Neural crest cell (in vitro differentiated cells): ENCODE measurements at places on chromosomes 13 and 19. TPM values are rescaled to one million over a fixed set of nuclear protein-coding genes. Genes with fewer than 3 reads are reported as not detected.

Gene SPIB
- total RNA-seq, result not detected in 2 replicates

Gene GRK1
- 0.77 and 1.5 TPM in 2 replicates for total RNA-seq

Gene LGALS7B
- not detected in 2 replicates for total RNA-seq

Gene GARIN5A
- 1.1 and 1.3 TPM in 2 replicates for total RNA-seq

Gene GZMM
- total RNA-seq, result not detected in 2 replicates

Gene SLC1A5
- total RNA-seq, result 131 TPM in 2 replicates

Gene PCDH17
- total RNA-seq, result 14.4 and 14.6 TPM in 2 replicates

Gene CERS1
- 27.7 and 29.8 TPM in 2 replicates for total RNA-seq

Gene IL27RA
- 4.8 and 5.0 TPM in 2 replicates for total RNA-seq

Gene DENND1C
- total RNA-seq, result not detected in 2 replicates

GRCh38 chr13:23725922-23726321, 155.7 kb downstream of the TNFRSF19 start:
- no peaks in the 10 kb centered on the region for H3K36me3 ChIP-seq
- no peaks in the 10 kb centered on the region for H3K27me3 ChIP-seq
- no peak for DNase-seq
- no peak overlapping the region for H3K4me3 ChIP-seq

DNA sequence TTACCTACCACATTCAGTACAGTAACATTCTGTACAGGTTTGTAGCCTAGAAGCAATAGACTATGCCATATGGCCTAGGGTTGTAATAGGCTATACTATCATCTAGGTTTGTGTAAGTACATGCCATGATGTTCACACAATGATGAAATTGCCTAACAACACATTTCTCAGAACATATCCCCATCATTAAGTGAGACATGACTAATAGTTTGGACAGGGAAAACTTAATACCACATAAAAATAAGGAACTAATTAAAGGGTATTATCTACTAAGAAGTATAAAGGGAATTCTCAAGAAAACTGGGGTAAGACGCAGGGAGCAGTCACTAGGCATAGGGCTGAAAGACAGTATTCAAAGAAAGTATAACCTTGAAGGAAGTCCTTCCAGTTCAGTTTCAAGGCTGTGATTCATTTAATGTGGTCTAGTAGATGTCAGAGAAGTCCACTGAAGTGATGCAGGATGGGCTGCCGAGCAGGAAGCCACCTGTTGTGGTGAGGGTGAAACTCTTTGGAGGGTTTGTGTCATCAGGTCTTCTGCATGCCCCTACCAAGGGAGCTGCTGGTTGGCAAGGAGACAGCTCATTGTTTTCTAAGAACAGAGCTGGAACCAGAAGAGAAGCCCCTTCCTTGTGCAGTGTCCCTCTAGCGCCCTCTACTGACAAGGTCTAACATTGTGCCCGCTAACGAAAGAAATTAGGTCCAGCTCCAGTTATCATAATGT, 122.9 kb downstream of the OLFM4 start:
- H3K4me1 ChIP-seq, result no peaks in the 10 kb centered on the region
- H3K27ac ChIP-seq, result no peak overlapping the region
- peak; percentile 64 for DNase-seq
- no peak overlapping the region for H3K4me3 ChIP-seq
- H3K27me3 ChIP-seq, result peaks cover 5% of the 10 kb centered on the region
- H3K36me3 ChIP-seq, result no peaks in the 10 kb centered on the region

- peaks cover 23% of the 10 kb centered on the region for H3K4me1 ChIP-seq
- H3K27me3 ChIP-seq, result peaks cover 9% of the 10 kb centered on the region
- H3K36me3 ChIP-seq, result peaks cover 34% of the 10 kb centered on the region
- no peak for DNase-seq
- H3K27ac ChIP-seq, result peak overlapping the region; percentile 27
- H3K4me3 ChIP-seq, result peak overlapping the region; percentile 80
These were observed 5.5 kb downstream of the EEF2 start for GRCh38 chr19:3979674-3980352.

- peak within 1 kb of the TSS; percentile 87 for H3K4me3 ChIP-seq
- no peak for DNase-seq
- no peaks in the 10 kb centered on the region for H3K36me3 ChIP-seq
These were observed at the start of gene FXYD5 for GRCh38 chr19:35154525-35155406. Gene FXYD5 (plus strand): TSS chr19:35154735. CDS start chr19:35155551, 816 bp downstream.

- H3K4me1 ChIP-seq, result no peaks in the 10 kb centered on the region
- no peaks in the 10 kb centered on the region for H3K27me3 ChIP-seq
- H3K27ac ChIP-seq, result no peak overlapping the region
- no peak for DNase-seq
- no peak overlapping the region for H3K4me3 ChIP-seq
These were observed 10.7 kb downstream of the HDGFL2 start for GRCh38 chr19:4482721-4483364.

GRCh38 chr13:43289470-43290255, 266.3 kb downstream of the DNAJC15 start:
- no peak overlapping the region for H3K4me3 ChIP-seq
- H3K36me3 ChIP-seq, result no peaks in the 10 kb centered on the region
- DNase-seq, result no peak
- peaks cover 5% of the 10 kb centered on the region for H3K4me1 ChIP-seq
- no peak overlapping the region for H3K27ac ChIP-seq

GRCh38 chr13:37375071-37375470, 223.5 kb downstream of the POSTN start:
- H3K4me1 ChIP-seq, result no peaks in the 10 kb centered on the region
- no peak overlapping the region for H3K4me3 ChIP-seq
- no peak for DNase-seq
- H3K27ac ChIP-seq, result no peak overlapping the region

- peaks cover 7% of the 10 kb centered on the region for H3K27me3 ChIP-seq
- no peaks in the 10 kb centered on the region for H3K4me1 ChIP-seq
- H3K4me3 ChIP-seq, result no peak overlapping the region
- DNase-seq, result no peak
These were observed 1.1 kb downstream of the FUT3 start for GRCh38 chr19:5850189-5850588.

- no peak overlapping the region for H3K4me3 ChIP-seq
- H3K27ac ChIP-seq, result no peak overlapping the region
- peaks cover 52% of the 10 kb centered on the region for H3K4me1 ChIP-seq
- peaks cover 2% of the 10 kb centered on the region for H3K36me3 ChIP-seq
- DNase-seq, result no peak
These were observed 217.3 kb downstream of the LHFPL6 start for GRCh38 chr13:39385621-39386231.

- H3K4me1 ChIP-seq, result peaks cover 9% of the 10 kb centered on the region
- H3K27ac ChIP-seq, result no peak overlapping the region
- H3K27me3 ChIP-seq, result peaks cover 2% of the 10 kb centered on the region
- H3K36me3 ChIP-seq, result no peaks in the 10 kb centered on the region
- no peak for DNase-seq
- no peak overlapping the region for H3K4me3 ChIP-seq
These were observed 1.2 kb upstream of the CXCL17 start for GRCh38 chr19:42443944-42444398.

DNA sequence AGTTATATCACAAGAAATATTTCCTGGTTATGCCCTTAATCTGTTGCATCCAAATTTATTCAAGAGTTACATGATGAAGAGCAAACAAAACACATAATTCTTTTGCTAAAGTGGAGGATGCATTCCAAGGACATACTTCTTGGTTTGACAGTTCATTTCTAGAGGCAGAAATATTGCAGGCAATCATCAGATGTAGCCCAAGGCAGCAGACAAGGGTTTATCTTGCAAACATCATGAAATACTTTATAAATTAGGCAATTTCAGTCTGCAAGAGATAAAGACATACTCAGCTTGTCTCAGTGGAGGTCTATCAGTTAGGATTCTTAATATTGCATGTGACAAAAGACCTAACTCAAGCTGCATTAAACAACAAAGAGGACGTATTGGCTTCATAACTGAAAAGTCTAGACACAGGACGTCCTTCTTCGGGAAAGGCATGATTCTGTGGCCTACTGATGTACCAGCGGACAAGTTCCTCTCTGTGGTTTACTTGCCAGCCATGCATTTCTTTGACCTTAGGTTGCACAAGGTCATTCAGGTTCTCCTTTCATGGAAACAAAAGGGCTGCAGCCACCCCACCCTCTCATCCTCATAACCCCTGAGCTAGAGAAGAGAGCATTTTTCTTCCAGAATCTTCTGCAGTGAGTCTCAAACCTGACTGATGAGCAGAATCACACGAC, 204.1 kb downstream of the KATNAL1 start:
- no peaks in the 10 kb centered on the region for H3K36me3 ChIP-seq
- H3K4me1 ChIP-seq, result peaks cover 11% of the 10 kb centered on the region
- no peaks in the 10 kb centered on the region for H3K27me3 ChIP-seq
- DNase-seq, result no peak

GRCh38 chr13:41231786-41232185, 31.6 kb downstream of the MTRF1 start:
- H3K36me3 ChIP-seq, result peaks cover 4% of the 10 kb centered on the region
- no peak overlapping the region for H3K27ac ChIP-seq
- no peaks in the 10 kb centered on the region for H3K27me3 ChIP-seq
- no peak for DNase-seq
- H3K4me3 ChIP-seq, result no peak overlapping the region

- H3K27ac ChIP-seq, result peak overlapping the region; percentile 99
- H3K27me3 ChIP-seq, result peaks cover 10% of the 10 kb centered on the region
- H3K36me3 ChIP-seq, result peaks cover 3% of the 10 kb centered on the region
- peaks cover 20% of the 10 kb centered on the region for H3K4me1 ChIP-seq
- DNase-seq, result no peak
These were observed 933 bp upstream of the UQCR11 start for GRCh38 chr19:1606138-1606651.

GRCh38 chr13:113001241-113002140, 32.5 kb downstream of the MCF2L start:
- H3K36me3 ChIP-seq, result peaks cover 12% of the 10 kb centered on the region
- no peaks in the 10 kb centered on the region for H3K27me3 ChIP-seq
- DNase-seq, result peak; percentile 65
- H3K4me1 ChIP-seq, result peaks cover 47% of the 10 kb centered on the region
- H3K4me3 ChIP-seq, result peak overlapping the region; percentile 88
- H3K27ac ChIP-seq, result peak overlapping the region; percentile 96

- DNase-seq, result no peak
- no peak overlapping the region for H3K4me3 ChIP-seq
- no peaks in the 10 kb centered on the region for H3K27me3 ChIP-seq
- peaks cover 9% of the 10 kb centered on the region for H3K36me3 ChIP-seq
- H3K4me1 ChIP-seq, result peaks cover 6% of the 10 kb centered on the region
These were observed 10.1 kb downstream of the FOXO1 start for GRCh38 chr13:40656358-40656757.

GRCh38 chr13:35794734-35795389, 318.4 kb upstream of the MAB21L1 start:
- no peaks in the 10 kb centered on the region for H3K27me3 ChIP-seq
- H3K36me3 ChIP-seq, result no peaks in the 10 kb centered on the region
- DNase-seq, result no peak
- no peak overlapping the region for H3K4me3 ChIP-seq
- peaks cover 11% of the 10 kb centered on the region for H3K4me1 ChIP-seq

- H3K27me3 ChIP-seq, result peaks cover 21% of the 10 kb centered on the region
- H3K4me1 ChIP-seq, result peaks cover 38% of the 10 kb centered on the region
- no peaks in the 10 kb centered on the region for H3K36me3 ChIP-seq
- DNase-seq, result peak; percentile 72
- peak overlapping the region; percentile 91 for H3K4me3 ChIP-seq
These were observed 6.6 kb upstream of the EML2 start for GRCh38 chr19:45645631-45646344.

DNA sequence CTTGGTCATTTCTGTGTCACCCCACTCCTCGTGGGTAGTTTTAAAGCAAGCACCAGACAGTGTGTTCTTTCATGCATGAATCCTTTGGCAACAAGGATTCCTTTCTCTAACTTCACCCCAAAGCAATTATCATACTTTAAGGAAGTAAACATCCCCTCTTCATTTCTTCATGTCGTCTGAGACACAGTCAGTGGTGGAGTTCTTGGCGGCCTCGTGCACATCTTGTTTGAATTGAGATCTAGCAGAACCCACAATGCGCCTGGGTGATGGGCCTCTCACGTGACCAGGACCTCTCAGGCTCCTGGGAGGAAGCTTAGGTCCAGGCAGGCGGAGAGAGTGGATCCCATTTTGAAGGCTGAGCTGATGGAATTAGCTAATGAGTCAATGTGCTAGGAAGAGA, 2.6 kb downstream of the ACSBG2 start:
- DNase-seq, result no peak
- no peak overlapping the region for H3K4me3 ChIP-seq
- no peaks in the 10 kb centered on the region for H3K27me3 ChIP-seq
- peaks cover 5% of the 10 kb centered on the region for H3K4me1 ChIP-seq
- H3K36me3 ChIP-seq, result peaks cover 2% of the 10 kb centered on the region

DNA sequence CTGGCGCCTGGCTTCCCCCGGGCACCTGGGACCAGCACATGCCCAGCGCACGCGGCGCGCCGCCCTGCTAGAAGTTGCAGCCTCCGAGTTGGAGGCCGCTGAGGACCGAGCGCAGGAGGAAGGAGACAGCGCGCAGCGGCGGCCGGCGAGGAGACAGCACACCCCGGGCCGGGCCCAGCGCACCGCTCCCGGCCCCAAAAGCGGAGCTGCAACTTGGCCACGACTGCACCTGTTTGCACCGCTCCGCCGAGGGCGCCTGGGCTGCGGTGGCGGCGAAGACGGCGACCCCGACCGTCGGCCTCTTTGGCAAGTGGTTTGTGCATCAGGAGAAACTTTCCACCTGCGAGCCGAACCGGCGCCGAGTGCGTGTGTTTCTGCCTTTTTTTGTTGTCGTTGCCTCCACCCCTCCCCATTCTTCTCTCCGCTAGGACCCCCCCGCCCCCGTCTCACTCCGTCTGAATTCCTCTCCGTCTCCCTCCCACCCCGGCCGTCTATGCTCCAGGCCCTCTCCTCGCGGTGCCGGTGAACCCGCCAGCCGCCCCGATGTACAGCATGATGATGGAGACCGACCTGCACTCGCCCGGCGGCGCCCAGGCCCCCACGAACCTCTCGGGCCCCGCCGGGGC, at the start of gene SOX1:
TSS of gene SOX1 (plus strand) at position 34 of the 626 bp plus-strand sequence. CDS start at position 544, 510 bp downstream.
- no peak for DNase-seq
- H3K27me3 ChIP-seq, result peaks cover 71% of the 10 kb centered on the region
- peaks cover 56% of the 10 kb centered on the region for H3K4me1 ChIP-seq
- peak within 1 kb of the TSS; percentile 88 for H3K4me3 ChIP-seq
- peaks cover 19% of the 10 kb centered on the region for H3K36me3 ChIP-seq

DNA sequence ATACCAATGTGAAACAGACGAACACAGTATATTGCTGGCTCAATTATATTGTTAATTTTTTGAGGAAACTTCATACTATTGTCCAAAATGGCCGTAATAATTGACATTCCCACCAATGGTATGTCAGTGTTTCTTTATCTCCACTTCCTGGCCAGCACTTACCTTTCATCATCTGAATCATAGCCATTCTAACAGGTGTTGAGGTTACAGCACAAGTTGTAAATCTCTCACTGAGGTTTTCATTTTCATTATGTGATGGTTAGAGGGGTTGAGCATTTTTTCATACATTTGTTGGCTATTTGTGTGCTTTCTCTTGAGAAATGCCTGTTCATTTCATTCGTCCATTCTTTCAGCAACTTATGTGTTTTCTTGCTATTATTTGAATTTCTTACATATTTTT, 824.0 kb downstream of the UQCRFS1 start:
- H3K27me3 ChIP-seq, result peaks cover 9% of the 10 kb centered on the region
- no peak overlapping the region for H3K4me3 ChIP-seq
- DNase-seq, result no peak
- no peak overlapping the region for H3K27ac ChIP-seq
- peaks cover 8% of the 10 kb centered on the region for H3K4me1 ChIP-seq

- H3K27me3 ChIP-seq, result no peaks in the 10 kb centered on the region
- H3K36me3 ChIP-seq, result peaks cover 4% of the 10 kb centered on the region
- DNase-seq, result no peak
- no peak overlapping the region for H3K27ac ChIP-seq
These were observed 4.6 kb upstream of the NAA16 start for GRCh38 chr13:41306271-41307145.

GRCh38 chr13:32791545-32792172, 205.4 kb downstream of the PDS5B start:
- H3K27ac ChIP-seq, result no peak overlapping the region
- no peak for DNase-seq
- peaks cover 5% of the 10 kb centered on the region for H3K4me1 ChIP-seq
- H3K27me3 ChIP-seq, result no peaks in the 10 kb centered on the region
